ENCODE measurements at places on chromosomes 5 and 9.

GRCh38 chr5:155189981-155190380 lies 176.4 kb downstream of the KIF4B start:
- DNase-seq: peak; percentile 73

DNA sequence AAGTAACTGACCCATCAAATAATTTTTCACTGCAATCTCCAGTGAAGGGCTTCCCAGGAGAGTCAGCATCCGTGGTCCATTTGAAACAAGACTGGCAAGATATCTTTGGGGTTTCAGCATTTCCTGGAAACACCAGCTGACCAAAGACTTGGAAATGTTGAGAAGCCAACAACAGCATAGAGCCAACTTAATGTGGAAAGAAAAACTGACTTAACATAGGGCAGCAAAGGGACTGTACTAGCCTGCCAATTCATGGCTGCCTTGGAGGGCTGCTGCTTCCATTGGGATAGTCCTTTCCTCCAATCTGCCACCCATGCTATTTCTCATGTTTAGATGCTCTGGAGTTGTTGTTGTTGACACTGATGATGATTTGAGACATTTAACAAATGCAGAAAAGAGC lies 76.5 kb upstream of the SPDL1 start:
- DNase-seq: no peak

- peak; percentile 9 for DNase-seq
Observed at GRCh38 chr5:148421661-148422060, 37.9 kb downstream of the FBXO38 start.

DNA sequence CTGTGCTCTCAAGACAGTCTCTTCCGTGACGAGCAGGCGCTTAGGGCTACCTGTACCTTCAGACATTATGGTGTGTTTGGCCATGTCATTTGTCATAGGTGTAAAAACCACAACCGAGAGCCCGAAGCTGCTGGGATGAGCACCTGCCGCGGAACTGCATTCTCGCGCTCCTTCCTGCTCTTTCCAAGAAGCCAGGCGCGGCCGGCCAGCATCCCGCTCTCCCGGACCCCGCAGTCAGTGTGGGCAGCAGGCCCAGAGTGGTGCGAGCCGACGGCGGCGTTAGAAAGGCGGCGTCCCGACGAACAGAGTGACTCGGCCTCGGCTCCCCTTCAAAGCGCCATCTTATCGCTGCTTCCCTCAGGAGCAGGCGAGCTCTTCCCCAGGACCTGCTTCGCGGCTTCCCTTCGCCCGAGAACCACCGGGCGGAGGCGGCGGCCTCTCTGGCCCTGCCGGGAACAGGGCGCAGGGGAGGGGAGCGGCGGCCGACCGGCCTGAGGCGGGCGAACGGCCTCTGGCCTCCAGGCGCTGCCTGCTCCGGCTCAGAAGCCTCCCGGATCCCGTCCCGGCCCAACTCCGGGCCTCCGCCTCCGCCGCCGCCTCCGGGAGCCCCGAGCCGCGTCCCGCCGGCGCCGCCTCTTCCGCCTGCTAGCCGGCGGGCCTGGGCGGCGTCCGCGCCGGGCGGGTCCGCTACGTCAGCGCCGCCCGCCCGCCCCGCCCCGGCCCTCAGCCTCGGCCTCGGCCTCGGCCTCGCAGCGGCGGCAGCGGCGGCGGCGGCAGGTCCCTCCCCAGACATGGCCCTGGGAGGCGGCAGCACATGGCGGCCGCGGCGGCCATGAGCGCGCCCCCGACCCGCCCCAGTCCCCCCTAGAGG lies at the start of gene FAM120A:
FAM120A (plus strand) TSS at position 741 of the 871 bp plus-strand sequence. CDS start 231 bp downstream, outside the sequence.
- peak; percentile 81 for DNase-seq

DNA sequence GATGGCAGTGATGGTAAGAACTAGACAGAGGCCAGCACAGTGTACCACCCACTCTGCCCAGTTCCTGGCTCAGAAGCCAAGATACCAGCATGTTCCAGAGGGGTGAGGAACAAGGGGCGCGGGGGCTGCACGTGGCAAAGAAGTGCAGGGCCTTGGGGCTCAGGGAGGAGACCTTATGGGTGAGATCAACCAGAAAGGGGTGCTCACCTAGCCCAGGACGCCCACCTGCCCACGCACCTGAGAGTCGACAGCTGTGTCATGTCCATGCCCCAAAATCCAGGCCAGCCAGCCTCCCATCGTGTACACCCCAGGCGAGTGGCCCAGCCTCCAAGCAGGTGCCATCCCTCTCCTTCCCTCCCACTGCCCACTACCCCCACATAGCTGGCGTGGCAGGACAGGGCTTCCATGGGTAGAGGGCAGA lies 34.9 kb downstream of the BICD2 start:
- DNase-seq: no peak

DNA sequence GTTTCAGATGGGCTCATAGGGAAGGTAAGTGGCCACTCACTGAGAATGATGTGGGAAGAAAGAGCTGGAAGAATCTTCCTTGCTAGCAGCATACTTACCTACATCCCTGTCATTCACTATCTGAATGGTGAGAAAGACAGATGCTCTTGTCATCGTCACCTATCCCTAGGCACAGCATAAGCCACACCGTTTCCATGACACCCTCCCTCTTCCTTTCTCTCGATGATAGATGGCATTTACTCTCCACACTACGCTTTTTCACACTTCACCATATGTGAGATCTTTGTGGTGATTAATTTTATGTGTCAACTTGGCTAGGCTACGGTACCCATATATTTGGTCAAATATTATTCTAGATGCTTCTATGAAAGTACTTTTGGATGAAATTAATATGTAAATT lies 44.4 kb upstream of the FER start:
- DNase-seq: no peak

GRCh38 chr9:109779711-109780452 lies at the start of gene PALM2AKAP2:
TSS of gene PALM2AKAP2 (plus strand) at chr9:109780198. CDS start at chr9:109780489, 291 bp downstream.
- DNase-seq: peak; percentile 73

DNA sequence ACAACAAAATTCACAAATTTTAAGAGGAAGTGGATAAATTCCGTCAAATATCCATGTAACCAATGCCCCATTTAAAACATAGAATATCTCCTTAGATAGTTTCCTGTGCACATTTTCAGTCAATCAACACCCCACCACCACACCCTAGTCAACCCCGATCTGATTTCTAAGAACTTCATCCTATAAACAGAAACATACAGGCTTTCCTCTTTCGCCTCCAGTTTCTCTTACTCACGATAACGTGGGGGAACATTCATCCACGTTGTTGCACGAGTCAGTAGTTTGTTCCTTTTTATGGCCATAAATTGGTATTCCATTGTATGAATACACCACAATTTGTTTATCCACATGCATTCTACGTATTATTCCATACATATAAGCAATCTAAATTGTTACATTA lies 35.6 kb upstream of the TRIO start:
- DNase-seq: no peak

GRCh38 chr9:124415102-124415851 lies at the start of gene PSMB7:
TSS of gene PSMB7 (minus strand) at chr9:124415442. CDS start at chr9:124415425, 17 bp downstream.
- peak; percentile 90 for DNase-seq

GRCh38 chr9:133273819-133274218 lies 1.2 kb downstream of the ABO start:
- DNase-seq: no peak

DNA sequence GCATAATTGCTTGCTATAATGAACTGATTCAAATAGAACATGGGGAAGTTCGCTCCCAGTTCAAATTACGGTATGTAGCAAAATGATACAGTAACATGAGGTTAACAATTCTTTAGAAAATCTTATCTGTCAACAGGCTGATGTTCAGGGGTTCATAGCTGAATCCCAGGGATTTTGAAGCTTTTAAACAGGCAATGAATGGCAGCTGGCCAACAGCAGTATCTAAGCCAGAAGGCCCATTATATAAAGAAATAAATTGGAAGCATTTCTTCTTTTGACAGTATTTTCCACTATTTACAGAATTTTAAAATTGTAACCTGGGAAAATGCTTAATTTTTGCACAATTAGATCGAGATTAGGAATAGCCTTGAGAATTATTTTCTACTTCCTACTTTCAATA lies 126.8 kb downstream of the PDE8B start:
- no peak for DNase-seq

GRCh38 chr9:136943291-136944211 lies 987 bp downstream of the FBXW5 start:
- DNase-seq: peak; percentile 43

DNA sequence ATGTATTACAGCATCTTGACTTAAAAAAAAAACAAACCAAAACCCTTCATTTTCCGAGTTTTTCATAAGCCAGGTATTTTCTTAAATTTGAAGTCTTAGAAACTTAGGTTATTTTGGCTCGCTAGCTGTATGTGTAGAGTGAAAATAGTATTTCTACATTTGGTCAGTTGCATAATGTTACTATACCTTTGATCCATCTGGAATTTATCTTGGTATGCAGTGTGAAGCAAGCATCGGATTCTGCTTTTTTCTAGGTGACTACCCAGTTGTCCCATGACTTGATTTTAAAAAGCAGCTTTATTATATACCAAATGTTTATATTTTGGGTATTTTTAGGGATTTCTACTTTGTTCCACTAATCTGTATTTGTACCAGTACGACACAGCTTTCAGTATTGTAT lies 27.7 kb downstream of the UBAP1 start:
- DNase-seq: no peak

DNA sequence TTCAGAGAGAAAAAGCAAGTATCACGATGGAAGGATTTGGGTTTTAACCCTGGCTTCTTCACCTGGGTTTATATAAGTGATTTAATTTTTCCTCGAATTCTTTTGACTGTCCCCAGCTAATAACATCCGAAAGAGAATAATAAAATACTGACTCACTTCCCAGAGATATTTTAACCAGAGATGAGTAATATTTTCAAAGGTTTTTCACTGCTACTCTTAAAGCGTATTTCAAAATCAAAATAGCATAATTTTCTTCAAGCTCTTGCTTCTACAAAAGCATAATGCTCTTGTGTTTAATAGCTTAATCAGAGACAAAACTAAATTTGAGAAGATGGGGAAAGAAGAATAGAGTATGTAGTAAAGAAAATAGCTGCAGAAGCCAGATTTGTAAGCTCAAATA lies 215.2 kb upstream of the PTGER4 start:
- no peak for DNase-seq

DNA sequence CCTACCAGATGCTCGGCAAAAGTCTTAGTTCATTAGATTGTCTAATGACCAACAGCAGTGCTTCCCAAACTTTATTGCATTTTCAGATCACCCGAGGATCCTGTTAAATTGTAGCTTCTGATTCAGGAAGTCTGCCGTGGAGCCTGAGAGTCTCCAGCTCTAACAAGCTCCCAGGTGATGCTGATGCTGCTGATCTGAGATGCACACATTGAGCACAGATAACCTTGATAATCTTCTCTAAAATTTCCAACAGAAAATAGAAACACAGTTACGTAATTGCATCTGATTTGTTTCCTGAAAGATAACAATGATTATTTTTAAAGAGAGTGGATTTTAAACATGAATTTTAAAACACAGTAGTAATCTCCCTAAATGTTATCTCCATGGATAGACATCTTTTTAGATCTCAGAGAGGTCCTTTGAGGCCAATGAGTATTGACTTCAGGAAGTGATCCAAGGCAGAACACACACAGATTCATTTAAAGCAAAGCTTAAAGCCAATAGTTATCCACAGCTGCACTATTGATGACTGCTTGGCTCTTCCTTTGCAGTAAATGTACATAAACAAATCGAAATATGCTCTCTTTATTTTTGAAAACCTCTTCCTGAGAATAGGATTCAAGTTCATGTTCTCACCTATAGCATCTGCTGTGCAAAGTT lies 122.8 kb upstream of the TNPO1 start:
- DNase-seq: no peak

- no peak for DNase-seq
Observed at GRCh38 chr5:9339206-9339818, 206.6 kb downstream of the SEMA5A start.

DNA sequence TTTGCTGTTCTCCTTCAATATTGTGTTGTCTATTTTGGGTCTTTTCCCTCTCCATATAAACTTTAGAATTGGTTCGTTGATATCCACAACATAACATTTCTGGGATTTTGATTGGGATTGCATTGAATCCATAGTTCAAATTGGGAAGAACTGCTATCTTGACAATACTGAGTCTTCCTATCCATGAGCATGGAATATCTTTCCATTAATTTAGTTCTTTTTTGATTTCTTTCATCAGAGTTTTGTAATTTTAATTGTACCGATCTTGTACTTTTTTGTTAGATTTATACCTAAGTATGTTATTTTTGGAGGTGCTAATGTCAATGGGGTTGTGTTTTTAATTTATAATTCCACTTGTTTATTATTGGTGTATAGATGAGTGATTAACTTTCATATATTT lies 135.1 kb downstream of the NR3C1 start:
- DNase-seq: no peak

GRCh38 chr9:127574072-127574993 lies 37.7 kb upstream of the STXBP1 start:
- DNase-seq: peak; percentile 85

- no peak for DNase-seq
Observed at GRCh38 chr5:112549127-112549526, 130.1 kb upstream of the EPB41L4A start.

GRCh38 chr5:106376522-106376921 lies 1294.2 kb downstream of the EFNA5 start:
- DNase-seq: peak; percentile 74

GRCh38 chr9:136774416-136775045 lies 10.2 kb upstream of the LCN15 start:
- DNase-seq: no peak

DNA sequence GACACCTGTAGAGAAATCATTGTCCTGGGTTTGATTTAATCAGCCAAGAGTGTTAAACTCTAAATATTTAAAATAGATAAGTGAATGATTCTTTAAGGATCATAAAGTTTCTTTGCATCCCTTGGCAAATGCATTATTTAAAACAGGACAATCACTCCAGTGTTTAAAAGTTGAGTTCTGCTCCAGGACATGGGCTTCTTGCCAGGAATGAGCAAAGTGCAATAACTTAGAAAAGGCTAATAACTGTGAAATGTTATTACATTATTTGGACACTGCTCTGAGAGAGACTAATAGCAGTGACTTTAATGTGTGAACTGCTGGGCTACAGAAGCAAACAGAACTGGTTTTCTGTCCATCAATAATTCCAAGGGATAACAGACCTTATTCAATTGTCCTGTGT lies 283.3 kb downstream of the GABRB2 start:
- no peak for DNase-seq

DNA sequence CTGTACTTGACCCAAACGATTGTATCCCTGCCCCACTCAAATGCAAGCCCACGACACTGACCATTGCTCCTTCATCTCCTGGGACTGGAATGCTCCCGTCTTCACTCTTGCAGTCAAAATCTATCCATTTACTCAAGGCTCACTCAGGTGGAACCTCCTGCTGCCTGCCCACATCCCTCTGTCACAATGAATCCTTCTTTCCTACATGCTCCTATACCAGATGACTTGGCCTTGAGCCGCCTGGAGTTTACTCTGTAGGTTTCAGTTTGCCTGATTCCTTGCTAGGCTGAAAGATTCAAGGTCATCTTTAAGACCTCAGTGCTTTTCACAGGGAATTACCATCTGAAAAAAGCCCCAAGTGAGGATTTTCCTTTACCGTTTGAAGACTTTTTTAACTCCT lies 264.1 kb downstream of the GLIS3 start:
- DNase-seq: no peak

Data from mammary epithelial cell (primary cell).